ENCODE measurements at places on chromosomes 3 and 15.
A peak's percentile ranks its signal among the peaks of the same experiment; 100 is the strongest.

GRCh38 chr15:70605606-70606410, 157.6 kb downstream of the UACA start:
- DNase-seq, result no peak

- no peak for DNase-seq
Measured at GRCh38 chr3:134277066-134277660, 26.5 kb upstream of the RYK start.

- peak; percentile 13 for DNase-seq
Measured at GRCh38 chr3:12049675-12050074, 45.5 kb downstream of the SYN2 start.

GRCh38 chr3:32428092-32429068, 36.7 kb downstream of the CMTM7 start:
- no peak for DNase-seq

DNA sequence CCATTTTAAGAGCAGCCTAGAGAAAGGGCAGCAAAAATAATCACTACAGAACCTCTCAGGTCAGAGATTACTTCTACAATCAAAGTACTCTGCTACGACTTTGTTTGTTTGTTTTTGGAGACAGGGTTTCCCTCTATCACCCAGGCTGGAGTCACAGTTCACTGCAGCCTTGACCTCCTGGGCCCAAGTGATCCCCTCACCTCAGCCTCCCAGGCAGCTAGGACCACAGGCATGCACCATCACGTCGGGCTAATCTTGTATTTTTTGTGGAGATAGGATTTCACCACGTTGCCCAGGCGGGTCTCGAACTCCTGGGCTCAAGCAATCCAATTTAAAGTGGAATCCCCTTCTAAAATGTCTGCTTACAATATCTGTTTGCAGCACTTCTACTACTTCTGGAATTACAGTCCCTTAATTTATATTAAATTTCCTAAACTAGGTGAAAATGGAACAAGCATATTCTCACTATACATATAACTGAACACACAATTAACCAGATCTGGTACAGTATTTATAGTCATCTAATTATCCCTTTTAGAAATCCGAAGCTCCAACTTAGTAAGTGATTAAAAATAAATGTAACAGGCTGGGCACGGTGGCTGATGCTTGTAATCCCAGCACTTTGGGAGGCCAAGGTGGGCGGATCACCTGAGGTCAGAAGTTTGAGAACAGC, 4.4 kb downstream of the UACA start:
- DNase-seq, result no peak

- no peak for DNase-seq
Measured at GRCh38 chr15:88144921-88145653, 111.5 kb downstream of the NTRK3 start.

DNA sequence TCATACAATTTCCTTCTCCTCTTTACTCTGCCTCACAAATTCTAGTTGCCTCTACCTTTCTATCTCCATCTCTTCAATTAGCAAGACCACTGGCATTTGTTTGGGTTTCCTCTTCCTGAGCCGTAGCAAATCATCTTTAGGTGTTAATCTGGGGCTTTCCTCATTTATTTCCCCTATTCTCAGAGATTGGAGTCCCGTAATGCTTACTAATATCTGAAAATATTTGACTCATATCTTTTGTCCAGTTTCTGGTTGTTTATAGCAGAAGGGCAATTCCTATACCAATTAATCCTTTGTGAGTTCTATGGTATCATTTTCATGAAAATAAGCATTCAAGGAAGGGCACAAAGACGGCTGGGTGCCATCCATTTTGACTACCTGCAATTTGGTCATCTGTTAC, 103.7 kb downstream of the NR2E3 start:
- no peak for DNase-seq

DNA sequence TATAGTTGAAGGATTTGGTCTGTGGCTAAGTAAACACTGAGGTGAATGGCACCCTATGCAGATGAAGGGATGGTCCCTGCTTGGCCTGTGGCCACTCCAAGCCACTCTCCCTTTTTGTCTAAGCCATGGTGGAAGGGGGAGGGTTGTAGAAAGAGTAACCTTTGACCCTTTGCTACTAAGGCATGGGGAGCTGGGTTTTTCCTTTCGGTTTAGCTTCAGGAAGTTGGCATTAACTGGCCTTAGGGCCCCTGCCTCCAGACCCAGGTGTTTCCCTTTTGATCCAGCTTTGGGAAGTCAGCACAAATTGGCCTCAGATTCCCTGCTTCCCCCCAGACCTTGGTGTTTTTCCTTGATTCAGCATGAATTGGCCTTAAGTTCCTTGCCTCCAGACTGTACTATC, 49.5 kb downstream of the EFCAB12 start:
- no peak for DNase-seq

GRCh38 chr3:152760591-152760990, 74.3 kb upstream of the P2RY1 start:
- DNase-seq, result no peak

DNA sequence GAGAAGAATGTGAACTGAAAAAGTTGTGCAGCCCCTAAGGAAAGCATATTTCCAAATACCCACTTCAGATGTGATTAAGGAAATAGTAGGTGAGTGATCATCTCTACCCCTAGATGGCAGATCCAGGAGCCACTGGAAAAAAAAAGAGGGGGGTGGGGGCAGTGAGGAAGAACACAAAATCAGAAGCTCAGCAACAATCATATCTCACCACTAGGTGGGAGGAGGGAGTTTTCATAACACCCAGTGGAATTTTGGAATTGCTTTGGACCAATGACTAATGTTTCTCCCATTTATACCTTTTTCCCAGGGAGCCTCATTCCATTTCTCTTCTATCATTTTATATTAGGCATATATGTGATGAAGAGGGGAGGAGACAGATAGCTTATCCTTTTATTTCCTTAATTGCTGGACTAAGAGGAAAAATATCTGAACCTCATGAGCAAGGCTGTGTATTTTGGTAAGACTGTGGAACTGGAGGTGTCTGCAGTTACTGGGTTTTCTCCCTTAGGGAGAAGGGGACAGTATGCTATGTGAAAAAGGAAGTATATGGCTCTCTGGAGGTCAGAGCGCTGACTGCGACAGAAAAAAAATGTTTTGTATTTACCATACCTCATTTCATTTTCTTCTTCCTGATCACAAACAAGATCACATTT, 363.4 kb downstream of the GAP43 start:
- DNase-seq, result peak; percentile 16

- no peak for DNase-seq
Measured at GRCh38 chr3:120258009-120258408, 27.0 kb downstream of the GPR156 start.

- no peak for DNase-seq
Measured at GRCh38 chr15:68277131-68277602, 378 bp upstream of the FEM1B start.

DNA sequence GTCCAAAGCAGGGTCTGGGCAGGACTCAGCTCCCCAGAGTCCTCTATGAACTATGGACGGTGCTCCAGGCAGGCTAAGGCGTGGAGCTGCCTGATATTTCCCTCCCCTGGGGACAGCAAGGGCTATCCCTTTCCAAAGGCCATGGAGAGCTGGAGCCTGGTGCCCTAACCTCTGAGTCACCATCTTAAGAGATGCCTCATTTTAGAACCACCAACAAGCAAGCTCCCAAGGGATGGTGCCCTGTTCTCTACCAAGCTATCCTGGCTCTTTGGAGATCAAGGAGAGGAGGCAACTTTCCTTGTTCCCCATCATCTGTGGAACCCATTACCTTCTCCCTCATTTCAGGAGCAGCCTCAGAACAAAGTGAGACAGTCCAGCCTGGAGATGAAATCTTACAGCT, 15.7 kb downstream of the STARD5 start:
- no peak for DNase-seq

- DNase-seq, result peak; percentile 20
Measured at GRCh38 chr3:64244011-64244942, 19.0 kb upstream of the PRICKLE2 start.

GRCh38 chr3:160372780-160373179, 26.2 kb downstream of the IFT80 start:
- no peak for DNase-seq

DNA sequence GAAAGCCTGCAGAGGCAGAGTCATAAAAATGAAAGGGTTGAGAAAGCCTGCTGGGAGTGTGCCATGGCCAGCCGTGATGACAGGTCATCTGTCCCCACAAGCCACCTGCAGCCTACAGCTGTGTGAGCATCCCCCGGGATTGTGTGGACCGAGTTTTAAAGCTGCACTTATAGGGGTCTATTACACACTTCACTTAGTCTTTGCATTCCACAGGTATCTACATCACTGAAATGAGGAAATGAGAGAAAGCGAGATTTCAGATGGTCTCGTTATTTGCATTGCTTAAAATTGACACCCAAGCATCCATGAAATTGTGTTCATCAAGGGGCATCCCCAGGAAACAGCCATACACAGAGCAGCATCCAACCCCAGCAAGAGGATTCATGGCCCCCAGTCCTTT, 137.6 kb upstream of the TRIM42 start:
- DNase-seq, result no peak

- DNase-seq, result no peak
Measured at GRCh38 chr15:61641645-61642044, 412.5 kb upstream of the RORA start.

DNA sequence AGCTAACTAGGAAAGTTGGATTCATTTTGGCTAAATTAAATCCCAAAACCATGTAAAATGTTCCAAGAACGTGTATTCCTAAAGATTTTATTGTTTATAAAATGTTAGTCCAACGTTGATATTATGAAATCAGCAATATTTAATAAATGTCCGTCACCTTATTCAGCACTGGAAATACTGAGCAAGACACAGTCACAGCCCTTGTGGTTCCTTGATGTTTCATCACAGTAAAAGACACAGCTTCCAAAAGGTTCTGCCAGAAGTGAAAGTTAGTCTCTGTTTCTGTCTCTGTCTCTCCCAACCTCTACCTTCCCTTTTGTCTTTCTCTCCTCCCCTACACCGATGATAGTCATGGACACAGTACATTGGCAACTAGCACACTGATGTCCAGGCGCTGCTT, 82.2 kb upstream of the BOC start:
- no peak for DNase-seq

DNA sequence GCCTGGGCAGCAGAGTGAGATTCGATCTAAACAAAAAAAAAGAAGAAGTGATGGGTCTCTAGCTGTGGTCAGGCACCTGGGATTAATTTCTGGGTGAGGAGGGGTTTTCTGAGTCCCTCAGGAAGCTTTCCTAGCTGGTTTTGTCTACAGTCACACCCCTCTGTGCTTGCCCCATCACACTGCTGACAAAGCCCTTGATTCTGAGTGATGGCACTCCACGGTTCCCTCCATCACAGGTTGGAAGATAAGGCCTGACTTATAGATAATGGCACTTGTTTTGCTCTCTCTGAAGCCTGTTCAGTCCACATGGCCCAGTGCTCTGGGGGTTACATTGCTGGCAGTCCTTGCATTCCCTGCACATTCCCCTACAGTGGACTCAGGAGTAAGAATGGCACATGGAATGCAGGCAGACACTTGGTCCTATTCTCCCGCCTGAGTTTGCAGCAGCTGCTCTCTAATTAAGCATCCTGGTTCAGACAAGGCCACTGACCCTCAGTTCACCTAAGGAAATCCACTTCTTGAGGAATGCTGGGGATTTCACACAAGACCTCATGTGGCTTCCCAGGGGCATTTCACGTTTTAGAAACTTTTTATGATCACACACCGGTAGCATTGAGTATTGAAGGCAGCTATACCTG, 81.0 kb upstream of the NMNAT3 start:
- no peak for DNase-seq

- DNase-seq, result peak; percentile 25
Measured at GRCh38 chr3:149174901-149175300, 45.5 kb downstream of the HPS3 start.

DNA sequence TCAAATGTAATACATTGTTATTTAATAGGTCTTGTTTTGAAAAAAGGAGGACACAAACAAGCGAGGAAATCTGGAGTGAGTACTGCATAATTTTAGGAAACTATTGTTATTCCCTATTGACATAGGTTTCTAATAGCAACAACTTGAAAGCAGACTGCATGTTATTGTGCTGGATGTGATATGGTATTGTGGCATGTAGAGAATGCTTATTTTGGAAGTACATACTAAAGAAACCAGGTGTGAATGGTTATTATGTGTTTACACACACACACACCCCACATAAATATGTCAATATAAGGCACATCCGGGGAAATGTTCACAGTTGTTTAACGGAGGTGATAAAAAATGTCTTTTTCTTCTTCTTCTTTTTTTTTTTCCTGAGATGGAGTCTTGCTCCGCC, 5.9 kb upstream of the MORF4L1 start:
- DNase-seq, result no peak

DNA sequence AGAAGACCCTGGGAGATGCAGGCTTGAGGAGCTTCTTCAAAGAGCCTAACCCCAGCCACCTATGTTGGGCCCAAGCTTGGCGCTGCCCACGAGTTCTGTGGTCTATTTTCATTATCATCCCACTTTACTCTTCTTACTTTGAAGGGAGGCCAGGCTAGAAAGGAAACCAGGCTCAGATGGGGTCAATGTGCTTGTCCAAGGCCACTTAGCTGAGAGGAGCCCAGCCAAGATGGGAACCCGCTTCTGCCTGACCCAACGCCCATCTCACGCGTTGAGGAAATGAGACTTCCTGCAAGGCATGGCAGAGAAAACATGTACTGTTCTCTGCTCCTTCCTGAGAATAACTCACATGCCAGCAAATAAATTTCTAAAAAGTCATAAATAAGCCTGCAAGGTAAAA, 486.3 kb upstream of the PROK2 start:
- DNase-seq, result no peak

DNA sequence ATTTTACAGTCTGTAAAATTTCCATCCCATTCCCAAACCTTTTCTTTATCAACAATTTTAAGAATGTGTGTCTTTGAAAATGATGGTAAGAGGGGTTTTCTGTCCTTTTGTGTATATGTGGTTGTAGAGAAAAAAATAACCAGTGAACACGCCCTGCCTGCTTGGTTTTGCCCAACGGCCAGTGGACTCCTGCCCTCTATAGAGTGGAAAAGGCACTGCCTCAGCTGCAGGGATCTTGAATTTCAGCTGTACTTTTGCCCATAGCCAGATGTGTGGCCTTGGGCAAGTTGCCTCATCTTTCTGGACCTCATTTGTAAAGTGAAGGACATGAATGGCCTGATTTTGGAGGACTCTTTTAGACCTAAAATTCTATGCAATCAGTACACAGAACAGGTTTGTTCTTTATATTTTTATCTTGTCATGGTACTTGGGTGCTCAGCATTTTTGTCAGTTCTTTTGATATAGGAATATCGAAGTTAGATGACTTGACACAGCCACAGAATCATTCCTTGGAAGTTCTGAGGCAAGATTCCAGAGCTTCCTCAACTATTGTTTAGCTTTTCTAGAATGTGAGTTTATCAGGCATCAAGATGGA, 81.0 kb downstream of the CLDN11 start:
- peak; percentile 19 for DNase-seq

GRCh38 chr3:9008550-9009255, 45.4 kb upstream of the RAD18 start:
- no peak for DNase-seq

DNA sequence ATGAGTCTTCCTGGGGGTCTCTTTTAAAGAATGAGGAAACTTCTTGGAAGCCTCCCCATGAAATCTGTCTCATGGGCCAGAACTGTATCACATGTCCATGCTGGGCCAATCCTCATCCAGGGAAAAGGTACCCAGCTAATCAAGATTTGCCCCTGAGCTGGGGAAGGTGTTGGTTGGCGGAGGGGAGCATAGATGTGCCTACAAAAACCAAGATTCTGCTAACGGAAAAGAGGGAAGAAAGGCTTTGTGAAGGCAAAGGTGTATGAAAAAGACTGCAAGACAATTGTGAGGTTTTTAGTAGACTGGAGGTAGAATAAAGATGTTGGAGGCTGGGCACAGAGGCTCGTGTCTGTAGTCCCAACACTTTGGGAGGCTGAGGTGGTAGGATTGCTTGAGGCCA, 18.5 kb upstream of the BLM start:
- no peak for DNase-seq

Data from NB4 (cell line).